ENCODE measurements at places on chromosomes 3 and 15. TPM values are rescaled to one million over a fixed set of nuclear protein-coding genes. Genes with fewer than 3 reads are reported as not detected.

DNA sequence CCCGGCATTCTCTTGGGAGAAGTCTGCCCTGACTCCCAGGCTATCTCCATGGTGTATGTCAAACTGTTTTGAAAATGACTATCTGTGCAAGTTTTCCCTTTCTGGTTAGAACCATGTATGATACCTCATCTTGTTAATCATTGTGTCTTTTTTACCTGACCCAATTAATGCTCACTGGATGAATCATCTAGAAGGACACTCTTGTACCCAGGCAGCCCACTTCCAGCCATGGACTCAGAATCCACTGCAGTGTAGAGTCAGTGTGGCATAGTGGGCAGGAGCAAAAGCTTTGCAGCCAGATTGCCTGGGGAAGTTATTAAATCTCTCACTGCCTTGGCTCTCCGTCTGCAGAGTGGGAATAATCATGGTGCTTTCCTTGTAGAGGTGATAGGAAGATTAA, 1.2 kb downstream of the FAM3D start:
- no peak for DNase-seq

GRCh38 chr15:40857601-40858341, 13.9 kb downstream of the SPINT1 start:
- peak; percentile 88 for DNase-seq

DNA sequence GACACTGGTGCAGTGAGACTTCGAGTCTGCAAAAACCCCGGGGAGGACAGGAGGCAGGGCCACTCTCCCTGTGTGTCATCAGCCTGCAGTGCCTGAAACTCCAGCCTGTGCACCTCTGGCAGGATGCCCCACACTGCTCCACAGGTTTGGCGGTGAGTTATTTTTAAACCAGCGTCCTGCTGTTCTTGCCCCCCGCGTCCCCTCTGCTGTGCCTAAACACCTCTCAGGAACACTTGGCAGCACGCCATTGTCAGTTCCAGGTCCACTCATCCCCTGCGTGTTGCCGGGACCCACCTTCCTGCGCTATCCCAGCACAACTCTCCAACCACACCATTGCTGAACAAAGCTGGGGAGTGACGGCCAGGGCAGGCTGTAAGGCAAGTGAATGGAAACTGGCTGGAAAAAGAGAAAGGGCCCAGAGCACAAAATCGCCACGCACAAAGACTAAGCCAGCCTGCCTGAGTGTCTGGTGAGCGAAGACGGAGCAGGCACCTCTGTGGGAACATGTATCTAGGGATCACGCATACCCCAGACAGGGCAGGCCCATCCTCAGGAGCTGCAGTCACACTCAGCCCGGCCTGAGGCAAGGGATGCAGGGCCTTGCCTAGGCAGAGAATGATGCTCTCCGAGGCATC, 3.1 kb upstream of the PLA2G4F start:
- DNase-seq = no peak

DNA sequence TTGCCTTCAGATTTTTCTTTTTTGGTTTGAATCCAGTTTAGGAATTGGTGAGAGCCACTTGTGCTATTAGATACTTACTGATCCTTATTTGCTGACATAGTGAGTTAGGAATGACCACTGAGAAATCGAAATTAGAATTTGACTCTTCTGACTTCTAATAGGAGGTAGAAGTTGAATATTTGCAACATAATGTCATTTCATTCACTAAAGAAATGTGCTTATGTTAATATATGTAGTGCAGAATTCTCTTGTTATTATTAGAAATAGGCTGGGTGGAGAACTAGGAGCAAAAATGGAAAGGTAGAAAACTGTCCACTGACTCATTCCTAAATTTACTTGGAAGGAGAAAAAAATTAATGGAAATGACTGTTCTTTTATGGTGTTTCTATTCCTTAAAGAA, 538.2 kb upstream of the SGO1 start:
- no peak for DNase-seq

GRCh38 chr3:124467980-124468902, 262.0 kb upstream of the UMPS start:
- DNase-seq = peak; percentile 56

DNA sequence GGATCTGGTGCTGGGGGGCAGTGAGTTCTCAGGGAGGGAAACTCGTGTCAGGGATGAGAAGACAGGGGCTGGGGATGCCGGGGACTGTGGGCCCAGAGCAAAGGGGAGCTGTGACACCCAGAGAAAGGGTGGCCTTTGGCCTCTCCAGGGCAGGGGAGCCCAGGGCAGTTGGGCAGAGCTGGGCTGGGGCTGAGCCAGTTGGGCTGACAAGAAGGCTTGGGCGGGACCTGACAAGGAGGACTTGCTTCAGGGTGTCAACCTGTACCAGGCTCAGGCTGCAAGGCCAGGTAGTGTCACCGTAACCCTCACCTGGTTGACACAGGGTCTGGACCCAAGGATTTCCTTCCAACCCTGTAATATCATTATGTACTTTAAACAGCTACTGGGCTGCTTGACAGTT, 13.2 kb upstream of the ANPEP start:
- DNase-seq = no peak

- no peak for DNase-seq
Observed at GRCh38 chr3:11201251-11202019, 47.1 kb downstream of the HRH1 start.

DNA sequence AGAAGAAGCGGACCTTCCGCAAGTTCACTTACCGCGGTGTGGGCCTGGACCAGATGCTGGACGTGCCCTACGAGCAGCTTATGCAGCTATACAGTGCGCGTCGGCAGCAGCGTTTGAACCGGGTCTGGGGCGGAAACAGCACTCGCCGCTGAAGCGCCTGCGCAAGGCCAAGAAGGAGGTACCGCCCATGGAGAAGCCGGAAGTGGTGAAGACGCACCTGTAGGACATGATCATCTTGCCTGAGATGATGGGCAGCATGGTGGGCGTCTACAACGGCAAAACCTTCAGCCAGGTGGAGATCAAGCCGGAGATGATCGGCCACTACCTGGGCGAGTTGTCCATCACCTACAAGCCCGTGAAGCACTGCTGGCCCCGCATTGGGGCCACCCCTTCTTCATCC, 390.4 kb upstream of the MEIS2 start:
- DNase-seq = no peak

GRCh38 chr3:42504334-42505127, 2.1 kb downstream of the VIPR1 start:
- DNase-seq = no peak

DNA sequence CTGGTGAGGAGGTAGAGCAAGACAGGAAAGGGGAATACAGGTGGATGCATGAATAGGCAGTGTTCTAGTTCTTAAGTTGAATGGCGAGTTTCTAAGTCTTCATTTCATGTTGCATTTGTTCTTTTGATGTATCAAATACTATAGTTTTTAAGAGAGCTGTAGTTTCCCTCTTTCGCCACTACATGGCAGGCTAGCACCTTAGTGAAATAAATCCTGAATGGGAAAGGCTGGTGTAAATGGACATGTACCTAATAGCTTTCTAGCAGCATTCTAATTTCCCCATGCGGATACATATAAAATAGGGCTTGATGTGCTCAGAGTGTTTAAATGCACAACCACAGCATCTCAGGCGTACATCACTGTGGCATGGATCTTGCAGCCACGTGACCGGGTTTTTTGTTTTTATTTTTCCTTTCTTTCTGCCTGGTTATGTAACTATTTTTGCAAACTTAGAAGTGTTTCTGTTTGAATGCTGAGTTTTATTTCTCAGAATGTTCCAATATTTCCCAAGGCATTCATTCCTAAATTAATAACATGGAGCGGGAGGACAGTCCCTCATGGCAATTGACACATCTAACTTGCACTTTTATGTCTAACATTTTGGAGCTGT, 23.5 kb upstream of the CLN6 start:
- peak; percentile 29 for DNase-seq

Gene UBL7
- total RNA-seq = 47.8 TPM

Gene IMPG2
- total RNA-seq = 0.86 TPM

Gene PLSCR5
- not detected for total RNA-seq

Gene CCDC39
- total RNA-seq = not detected

Gene DISP2
- total RNA-seq = 0.19 TPM

Gene CCR5
- 0.29 TPM for total RNA-seq

Gene FSIP1
- total RNA-seq = 0.60 TPM

All from activated T-cell treated with anti-CD3 and anti-CD28 coated beads, Interleukin-2, amount 50 U/mL, for 72 hours (primary cell).